ENCODE measurements at places on chromosomes 16 and 17. TPM values are rescaled to one million over a fixed set of nuclear protein-coding genes. Genes with fewer than 3 reads are reported as not detected.

DNA sequence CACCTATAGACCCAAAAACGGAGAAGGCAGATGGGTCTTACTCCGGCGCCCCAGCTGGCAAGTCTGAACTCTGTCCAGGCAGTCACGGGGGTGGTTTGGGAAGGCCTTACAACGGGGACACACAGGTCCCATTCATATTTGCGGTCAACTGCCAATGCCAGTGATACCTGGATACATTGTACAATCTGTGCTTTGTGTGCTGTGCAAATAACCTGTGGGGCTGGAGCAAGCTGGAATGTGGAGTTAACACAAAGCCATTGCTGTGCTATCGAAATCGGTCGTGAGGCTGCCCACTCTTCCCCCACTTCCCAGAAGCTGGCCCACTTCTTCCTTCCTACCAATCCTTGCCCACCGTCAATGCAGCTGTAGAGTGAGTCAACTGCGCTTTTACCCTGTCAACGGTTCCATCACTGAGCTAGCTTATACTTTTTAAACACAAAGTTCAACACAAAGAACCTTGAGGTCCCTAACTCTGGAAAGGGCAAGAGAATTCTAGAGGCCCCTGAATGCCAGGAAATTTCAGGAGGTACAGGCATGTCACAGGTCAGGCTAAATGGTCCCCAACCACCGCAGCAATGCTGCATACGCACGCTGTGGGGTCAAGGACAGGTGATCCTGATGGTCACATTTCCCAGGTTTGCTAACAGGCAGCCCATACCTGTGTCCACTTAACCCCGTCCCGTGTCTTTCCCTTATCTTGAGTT lies 122.8 kb downstream of the ZFHX3 start:
- no peaks in the 10 kb centered on the region for H3K27me3 ChIP-seq
- no peaks in the 10 kb centered on the region for H3K36me3 ChIP-seq
- H3K27ac ChIP-seq, result no peak overlapping the region
- no peaks in the 10 kb centered on the region for H3K4me1 ChIP-seq
- no peak for DNase-seq

GRCh38 chr17:81631482-81631881 lies 5.4 kb downstream of the NPLOC4 start:
- H3K36me3 ChIP-seq, result peaks cover 17% of the 10 kb centered on the region
- DNase-seq, result no peak
- no peak overlapping the region for H3K27ac ChIP-seq
- H3K4me3 ChIP-seq, result no peak overlapping the region
- no peaks in the 10 kb centered on the region for H3K27me3 ChIP-seq

DNA sequence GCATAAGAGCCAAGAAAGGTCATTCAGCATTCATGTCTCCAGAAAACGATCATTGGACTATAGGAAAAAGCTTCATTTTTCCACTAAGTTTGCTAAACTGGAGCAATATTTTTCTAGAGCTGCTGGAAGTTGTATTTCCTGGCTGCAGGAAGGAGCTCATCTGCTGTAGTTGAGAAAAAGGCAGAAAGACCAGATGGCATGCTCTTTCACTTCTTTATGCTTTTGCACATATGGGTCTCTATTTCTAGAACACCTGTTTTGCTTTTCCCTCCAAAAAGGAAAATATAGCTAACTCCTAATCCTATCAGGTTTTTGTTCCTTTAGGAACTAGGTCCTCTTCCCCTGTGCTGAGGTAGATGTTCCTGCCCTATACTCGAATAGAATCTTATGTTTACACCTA lies 61.9 kb upstream of the HLF start:
- DNase-seq, result no peak
- H3K27ac ChIP-seq, result no peak overlapping the region
- H3K4me1 ChIP-seq, result no peaks in the 10 kb centered on the region
- no peaks in the 10 kb centered on the region for H3K27me3 ChIP-seq
- no peaks in the 10 kb centered on the region for H3K36me3 ChIP-seq
- H3K4me3 ChIP-seq, result no peak overlapping the region

PRSS22 gene
- not detected for polyA plus RNA-seq

GRCh38 chr17:44848257-44848795 lies 643 bp downstream of the HIGD1B start:
- H3K36me3 ChIP-seq, result peaks cover 17% of the 10 kb centered on the region
- H3K4me3 ChIP-seq, result no peak overlapping the region
- no peaks in the 10 kb centered on the region for H3K4me1 ChIP-seq
- no peaks in the 10 kb centered on the region for H3K27me3 ChIP-seq
- no peak overlapping the region for H3K27ac ChIP-seq

DNA sequence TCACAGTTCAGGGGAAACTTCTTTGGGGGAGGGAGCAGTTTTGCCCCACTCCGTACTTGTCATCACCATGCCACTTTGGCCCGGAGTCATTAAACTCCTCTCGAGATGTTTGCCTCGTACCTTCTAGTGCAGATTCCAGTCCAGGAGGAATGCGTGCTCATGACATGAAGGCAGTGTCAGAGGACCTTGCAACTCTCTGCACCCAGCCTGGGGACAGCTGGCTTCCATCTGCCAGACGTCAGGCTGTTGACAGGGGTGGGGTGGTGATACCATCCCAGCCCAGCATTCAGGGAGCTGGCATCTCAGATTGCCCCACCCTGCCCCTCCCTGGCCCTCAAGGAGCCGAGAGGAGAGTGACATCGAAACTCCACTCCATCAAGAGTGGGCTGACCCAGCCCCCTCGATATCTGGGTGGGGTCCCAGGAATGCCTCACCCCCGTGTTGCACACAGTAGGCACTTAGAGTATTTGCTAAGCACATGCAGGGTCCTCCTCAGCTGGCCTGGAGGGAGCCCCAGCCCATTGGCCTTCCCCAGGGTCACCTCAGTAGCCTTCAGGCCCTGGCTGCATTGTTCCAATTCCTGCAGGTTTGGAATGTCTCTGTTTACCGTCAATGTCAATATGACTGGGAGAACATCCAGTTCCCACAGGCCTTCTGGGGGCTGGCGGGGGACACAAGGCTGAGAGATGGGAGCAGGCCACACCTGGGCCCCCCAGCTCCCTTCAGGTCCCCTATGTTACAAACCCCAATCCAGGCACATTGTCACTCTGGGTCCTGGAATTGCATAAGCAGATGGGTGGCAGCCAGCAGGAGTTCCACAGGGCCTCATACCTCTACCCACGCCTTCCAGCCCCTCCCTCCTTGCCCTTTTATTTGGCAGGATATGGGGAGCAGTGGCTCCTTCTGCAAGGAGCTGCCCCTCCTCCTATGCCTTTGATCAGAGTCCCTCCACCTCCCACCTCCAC lies 21.3 kb upstream of the EMP2 start:
- H3K27me3 ChIP-seq, result peaks cover 1% of the 10 kb centered on the region
- H3K4me1 ChIP-seq, result peaks cover 32% of the 10 kb centered on the region
- DNase-seq, result no peak
- no peaks in the 10 kb centered on the region for H3K36me3 ChIP-seq

DNA sequence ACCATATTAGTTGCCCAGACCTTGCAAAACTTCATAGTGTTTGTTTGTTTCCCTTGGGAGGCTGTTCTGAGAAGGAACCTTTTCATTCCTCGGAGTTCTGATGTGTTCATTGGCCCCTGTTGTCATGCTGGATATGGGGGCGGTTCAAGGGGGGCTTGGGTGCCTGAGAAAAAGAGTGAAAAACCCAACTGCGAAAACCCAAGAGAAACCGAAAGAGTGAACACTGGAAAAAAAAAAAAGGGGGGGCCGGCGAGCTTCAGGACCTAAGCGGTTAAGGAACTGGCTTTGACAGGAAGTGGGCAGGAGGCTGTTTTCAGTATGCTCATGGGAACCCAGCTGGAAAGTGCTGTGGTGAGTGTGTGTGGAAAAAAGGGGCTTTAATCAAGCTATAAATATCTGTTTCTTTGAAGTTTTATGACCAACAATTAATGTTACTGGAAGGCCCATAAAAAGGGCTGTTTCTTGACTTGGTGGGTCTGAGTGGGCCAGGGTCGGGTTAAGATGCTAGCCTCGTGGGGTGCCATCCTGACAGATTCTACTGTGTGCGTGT lies 510.7 kb downstream of the MAF start:
- H3K27ac ChIP-seq, result no peak overlapping the region
- no peaks in the 10 kb centered on the region for H3K36me3 ChIP-seq
- H3K4me3 ChIP-seq, result peak overlapping the region; percentile 27
- peaks cover 44% of the 10 kb centered on the region for H3K4me1 ChIP-seq
- H3K27me3 ChIP-seq, result no peaks in the 10 kb centered on the region

DNA sequence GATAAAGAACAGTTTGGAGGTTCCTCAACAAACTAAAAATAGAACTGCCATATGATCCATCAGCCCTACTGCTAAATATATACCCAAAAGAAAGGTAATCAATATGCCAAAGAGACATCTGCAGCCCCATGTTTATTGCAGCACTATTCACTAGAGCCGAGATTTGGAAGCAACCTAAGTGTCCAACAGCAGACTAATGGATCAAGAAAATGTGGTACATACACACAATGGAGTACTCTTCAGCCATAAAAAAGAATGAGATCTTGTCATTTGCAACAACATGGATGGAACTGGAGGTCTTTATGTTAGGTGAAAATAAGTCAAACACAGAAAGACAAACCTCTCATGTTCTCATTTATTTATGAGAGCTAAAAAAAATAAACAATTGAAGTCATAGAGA lies 48.8 kb upstream of the NACA2 start:
- peaks cover 3% of the 10 kb centered on the region for H3K4me1 ChIP-seq
- no peak overlapping the region for H3K27ac ChIP-seq
- no peak for DNase-seq
- no peaks in the 10 kb centered on the region for H3K27me3 ChIP-seq

GRCh38 chr17:62163847-62164246 lies 98.8 kb upstream of the MED13 start:
- peaks cover 3% of the 10 kb centered on the region for H3K27me3 ChIP-seq
- no peaks in the 10 kb centered on the region for H3K4me1 ChIP-seq
- H3K4me3 ChIP-seq, result no peak overlapping the region
- no peak overlapping the region for H3K27ac ChIP-seq

DNA sequence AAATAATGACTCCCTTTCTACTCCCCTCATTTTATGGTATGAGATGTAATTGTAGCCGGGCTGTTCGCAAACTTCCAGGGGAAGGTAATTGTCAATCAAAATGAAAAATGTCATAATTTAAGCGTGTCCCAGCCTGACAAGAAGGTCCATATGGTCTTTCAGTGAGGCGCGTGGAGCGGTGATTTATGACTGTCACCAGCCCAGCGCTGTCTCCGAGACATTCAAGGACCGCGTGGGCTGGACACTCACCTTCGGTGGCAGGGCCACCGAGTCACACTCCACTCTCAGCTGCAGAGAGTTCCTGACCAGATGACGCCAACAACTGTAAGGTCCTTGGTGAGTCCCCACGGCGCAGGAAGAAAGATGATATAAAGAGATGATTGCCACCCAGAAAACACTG lies 157.7 kb upstream of the TNRC6C start:
- H3K4me3 ChIP-seq, result no peak overlapping the region
- no peak for DNase-seq
- H3K27ac ChIP-seq, result no peak overlapping the region

TVP23A gene
- 0.27 TPM for polyA plus RNA-seq

DNA sequence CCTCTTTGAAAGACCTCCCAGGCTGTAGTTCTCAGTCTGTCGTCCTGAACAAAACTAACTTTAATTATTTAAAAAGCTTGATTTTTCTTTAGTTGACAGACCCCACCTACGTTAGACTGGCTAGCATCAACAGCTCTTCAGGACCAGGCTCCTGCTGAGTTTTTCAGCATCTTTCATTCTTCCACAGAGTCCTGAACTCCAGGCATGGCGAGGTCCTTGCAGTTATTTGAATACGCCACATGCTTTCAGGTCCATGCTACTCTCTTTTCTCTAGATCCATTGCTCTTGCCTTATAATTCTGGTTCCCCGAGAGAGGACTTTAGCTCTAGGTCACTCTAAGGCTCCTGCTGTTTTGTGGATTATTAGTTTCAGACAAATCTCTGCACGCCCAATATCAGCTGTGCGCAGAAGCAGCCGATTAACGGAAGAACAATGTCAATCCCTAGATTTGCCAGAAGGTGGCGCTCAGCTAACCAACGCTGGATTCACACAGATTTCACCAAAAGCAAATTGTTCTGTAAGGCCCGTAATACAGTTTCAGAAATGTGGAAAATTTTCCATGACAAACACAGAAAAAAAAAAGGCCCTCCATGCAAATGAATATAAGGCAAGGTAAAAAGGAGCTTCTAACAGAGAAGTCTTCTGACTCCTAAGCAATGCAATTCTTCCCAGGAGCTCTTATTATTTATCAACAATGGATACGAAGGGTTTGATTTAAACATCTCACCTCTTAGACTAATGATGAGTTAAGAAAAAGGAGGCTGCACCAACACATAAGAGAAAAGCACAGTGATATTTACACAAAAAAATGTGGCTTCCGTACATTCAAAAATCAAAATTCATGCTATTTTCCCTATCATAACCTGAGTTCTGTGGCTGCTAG lies 33.5 kb upstream of the BCO1 start:
- H3K4me3 ChIP-seq, result no peak overlapping the region
- H3K36me3 ChIP-seq, result no peaks in the 10 kb centered on the region
- peak; percentile 59 for DNase-seq
- no peak overlapping the region for H3K27ac ChIP-seq
- no peaks in the 10 kb centered on the region for H3K27me3 ChIP-seq

DNA sequence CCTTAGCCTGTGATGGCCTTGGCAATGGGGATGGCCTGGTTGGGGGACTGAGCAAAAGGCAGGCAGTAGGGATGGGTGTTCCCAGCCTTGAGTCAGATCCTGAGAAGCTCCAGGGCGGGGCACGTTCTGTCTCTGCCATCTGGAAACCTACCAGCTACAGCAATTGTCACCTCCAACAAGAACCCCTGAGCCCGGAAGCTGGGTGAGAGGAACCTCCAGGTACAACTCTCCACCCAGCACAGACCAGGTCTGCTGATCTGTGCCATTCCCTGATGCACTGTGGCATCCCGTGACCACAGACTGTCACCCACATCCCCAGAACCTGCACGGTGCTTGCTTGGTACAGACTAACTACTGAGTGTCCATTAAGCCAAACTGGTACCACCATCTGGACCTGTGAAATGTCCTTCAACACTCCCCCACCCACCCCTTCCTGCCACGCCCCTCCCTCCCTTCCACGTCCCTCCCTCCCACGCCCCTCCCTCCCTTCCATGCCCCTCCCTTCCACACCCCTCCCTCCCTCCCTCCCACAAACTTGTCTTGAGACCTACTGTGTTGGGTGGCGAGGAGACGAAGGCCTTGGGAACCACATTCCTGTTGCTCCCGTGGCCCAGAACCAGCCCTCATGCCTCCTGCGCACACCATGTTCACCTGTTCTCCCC lies 16.6 kb downstream of the MYO15B start:
- DNase-seq, result no peak
- no peaks in the 10 kb centered on the region for H3K27me3 ChIP-seq
- peaks cover 2% of the 10 kb centered on the region for H3K36me3 ChIP-seq
- no peak overlapping the region for H3K4me3 ChIP-seq
- no peak overlapping the region for H3K27ac ChIP-seq
- no peaks in the 10 kb centered on the region for H3K4me1 ChIP-seq

DDX42 gene
- 118 TPM for polyA plus RNA-seq

SHPK gene
- 5.9 TPM for polyA plus RNA-seq

DNA sequence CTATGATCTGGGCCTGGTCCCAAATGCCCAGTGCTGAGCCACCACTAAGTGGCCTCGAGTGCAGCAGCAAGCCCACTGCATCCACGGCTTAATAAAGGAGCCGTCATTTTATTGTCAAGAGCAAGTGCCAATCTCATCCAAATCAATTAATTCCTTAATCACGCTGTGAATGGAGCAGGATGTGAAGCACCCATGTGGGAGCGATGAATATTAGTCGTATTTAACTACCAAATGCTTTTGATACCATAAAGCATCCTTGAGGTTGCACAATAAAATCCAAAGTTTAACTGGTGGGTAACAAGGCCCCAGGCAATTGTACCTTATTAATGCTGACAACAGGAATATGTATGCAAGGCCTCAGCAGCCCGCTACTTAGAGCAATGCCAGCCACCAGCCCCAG lies 226.0 kb upstream of the C16orf82 start:
- no peaks in the 10 kb centered on the region for H3K4me1 ChIP-seq
- H3K4me3 ChIP-seq, result no peak overlapping the region
- DNase-seq, result no peak
- H3K36me3 ChIP-seq, result no peaks in the 10 kb centered on the region
- H3K27ac ChIP-seq, result no peak overlapping the region

All from B cell (primary cell).